Esophagus muscularis mucosa (tissue), 4 donors: ENCODE measurements at places on chromosomes 7 and 10.

DNA sequence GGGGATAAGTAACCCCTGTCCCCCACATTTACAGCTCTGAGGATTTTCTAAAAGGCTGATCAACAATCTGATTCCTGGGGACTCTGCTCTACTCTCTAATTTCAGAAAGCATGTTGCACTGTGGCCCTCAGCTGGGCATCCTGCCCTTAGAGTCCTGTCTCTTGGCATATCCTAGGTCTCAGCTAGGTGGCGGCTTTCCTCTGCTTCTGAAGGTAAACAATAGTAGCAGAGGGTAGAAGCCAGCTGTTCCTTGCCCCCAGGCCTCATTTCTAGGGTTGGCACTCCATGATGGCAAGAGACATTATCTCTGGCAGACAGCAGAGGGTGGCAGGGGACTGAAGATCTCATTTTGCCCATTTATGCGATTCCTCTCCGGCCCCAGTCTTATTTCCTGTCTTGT lies 77.0 kb downstream of the ADCYAP1R1 start:
- DNase-seq = peak; percentile 90

- DNase-seq = no peak
These were observed 12.0 kb downstream of the ZNF800 start for GRCh38 chr7:127380479-127380878.

- no peak for DNase-seq
These were observed 45.3 kb downstream of the WNT2 start for GRCh38 chr7:117277576-117277975.

DNA sequence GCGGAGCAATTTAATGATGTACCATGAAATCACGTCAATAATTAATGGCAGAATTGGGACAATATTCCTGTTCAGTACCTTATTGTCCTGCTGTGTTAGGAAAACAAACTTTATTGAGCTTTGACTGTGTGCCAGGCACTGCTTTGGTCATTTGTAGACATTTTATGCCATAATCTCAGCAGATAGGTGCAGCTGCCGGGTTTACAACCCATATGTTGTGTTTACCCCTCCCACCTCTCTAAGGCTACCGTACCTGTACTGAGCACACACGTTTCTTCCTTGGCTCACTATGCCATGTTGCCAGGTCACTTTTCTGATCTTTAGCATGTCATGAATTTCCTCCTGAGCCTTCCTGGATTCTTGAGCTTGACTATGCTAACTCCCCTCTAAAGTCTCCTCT lies 422.2 kb downstream of the PHTF2 start:
- DNase-seq = no peak

GRCh38 chr7:101952355-101953247 lies 135.2 kb downstream of the CUX1 start:
- DNase-seq = no peak

DNA sequence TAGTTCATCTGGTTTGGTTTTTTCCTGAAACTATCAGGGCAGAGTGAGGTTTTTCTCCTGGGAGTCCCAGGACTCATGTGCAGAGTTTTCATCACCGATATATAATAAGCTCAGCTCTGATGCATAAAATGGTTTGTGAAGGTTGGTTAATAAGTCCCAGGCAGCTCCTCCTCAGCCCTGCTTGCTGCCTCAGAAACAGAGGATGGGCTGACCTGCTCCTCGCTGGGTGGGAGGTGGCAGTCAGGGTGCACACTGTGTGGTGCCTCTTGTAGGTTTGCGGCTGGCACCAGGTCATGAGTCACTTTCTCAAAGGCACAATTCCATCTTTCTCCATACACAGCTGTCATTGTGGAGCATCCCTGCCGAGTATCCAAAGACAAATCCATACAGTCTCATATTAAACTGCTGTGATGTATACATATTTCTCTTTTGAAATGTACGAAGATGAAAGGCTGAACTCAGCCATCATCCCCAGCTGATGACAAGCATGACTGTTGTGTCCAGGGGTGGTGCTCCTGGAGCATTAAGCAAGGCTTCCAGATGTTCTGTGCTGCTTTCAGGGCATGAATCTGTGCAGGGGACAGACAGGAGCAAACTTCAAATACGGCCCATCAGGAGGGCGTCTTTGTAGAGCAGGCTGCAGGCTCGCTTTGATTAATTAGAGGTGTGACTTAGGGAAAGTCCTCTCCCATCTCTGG lies 125.7 kb upstream of the NPS start:
- DNase-seq = no peak

DNA sequence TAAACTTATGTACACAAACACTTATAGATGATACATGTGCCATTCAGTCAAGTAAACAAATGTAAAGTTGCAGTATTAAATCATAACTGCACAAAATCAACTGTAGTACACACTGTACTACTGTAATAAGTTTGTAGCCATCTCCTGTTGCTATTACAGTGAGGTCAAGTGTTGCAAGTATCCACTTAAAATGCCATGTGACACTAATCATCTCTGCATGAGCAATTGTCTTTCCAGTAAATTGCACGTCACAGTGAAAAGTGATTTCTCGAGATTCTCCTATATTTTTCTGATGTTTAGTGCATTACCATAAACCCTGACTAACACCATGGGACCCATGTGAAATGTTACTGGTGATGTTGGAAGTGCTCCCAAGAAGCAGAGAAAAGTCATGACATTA lies 293.3 kb upstream of the SP4 start:
- DNase-seq = no peak

DNA sequence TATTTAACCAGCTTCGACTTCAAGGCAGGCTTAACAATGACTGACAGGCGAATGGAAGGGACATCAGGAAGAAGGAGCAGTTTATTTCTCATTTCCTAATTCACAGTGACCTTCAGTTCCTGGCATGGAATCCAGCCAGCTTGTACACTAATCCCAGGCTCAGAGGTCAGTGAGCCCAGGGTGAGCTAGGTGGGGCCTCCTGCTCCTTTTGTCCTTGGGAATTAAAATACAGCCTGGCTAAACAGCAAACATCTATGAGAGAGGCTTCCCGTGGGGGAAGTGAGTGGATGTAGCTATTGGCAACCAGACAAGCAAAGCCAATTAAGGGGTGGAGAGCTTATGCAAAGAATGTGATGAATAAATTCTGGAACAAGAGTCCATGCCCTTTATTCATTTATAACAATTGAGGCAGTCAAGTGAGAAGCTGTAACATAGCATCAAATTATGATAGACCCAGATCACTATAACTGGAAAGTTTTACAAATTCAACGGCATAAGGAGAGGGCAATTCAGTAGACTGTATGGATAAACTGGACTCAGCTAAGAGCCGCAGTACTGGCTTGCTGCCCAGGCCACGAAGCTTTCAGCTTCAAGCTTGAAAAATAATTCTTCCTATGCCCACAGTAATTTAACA lies 57.1 kb downstream of the STK17A start:
- DNase-seq = no peak

GRCh38 chr10:124935946-124936345 lies 6.0 kb upstream of the ZRANB1 start:
- DNase-seq = no peak

DNA sequence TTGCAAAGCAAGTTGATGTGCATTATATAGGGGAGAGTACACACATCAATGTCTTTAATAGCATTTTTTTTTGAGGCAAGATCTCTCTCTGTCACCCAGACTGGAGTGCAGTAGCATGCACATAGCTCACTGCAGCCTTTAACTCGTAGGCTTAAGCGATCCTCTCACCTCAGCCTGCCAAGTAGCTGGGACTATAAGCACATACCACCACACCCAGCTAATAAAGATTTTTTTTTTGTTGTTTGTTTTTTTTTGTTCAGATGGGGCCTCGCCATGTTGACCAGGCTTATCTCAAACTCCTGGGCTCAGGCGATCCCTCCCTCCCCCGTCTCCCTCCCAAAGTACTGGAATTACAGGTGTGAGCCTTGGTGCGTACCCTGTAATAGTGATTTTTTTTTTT lies 1.5 kb downstream of the UMAD1 start:
- no peak for DNase-seq

DNA sequence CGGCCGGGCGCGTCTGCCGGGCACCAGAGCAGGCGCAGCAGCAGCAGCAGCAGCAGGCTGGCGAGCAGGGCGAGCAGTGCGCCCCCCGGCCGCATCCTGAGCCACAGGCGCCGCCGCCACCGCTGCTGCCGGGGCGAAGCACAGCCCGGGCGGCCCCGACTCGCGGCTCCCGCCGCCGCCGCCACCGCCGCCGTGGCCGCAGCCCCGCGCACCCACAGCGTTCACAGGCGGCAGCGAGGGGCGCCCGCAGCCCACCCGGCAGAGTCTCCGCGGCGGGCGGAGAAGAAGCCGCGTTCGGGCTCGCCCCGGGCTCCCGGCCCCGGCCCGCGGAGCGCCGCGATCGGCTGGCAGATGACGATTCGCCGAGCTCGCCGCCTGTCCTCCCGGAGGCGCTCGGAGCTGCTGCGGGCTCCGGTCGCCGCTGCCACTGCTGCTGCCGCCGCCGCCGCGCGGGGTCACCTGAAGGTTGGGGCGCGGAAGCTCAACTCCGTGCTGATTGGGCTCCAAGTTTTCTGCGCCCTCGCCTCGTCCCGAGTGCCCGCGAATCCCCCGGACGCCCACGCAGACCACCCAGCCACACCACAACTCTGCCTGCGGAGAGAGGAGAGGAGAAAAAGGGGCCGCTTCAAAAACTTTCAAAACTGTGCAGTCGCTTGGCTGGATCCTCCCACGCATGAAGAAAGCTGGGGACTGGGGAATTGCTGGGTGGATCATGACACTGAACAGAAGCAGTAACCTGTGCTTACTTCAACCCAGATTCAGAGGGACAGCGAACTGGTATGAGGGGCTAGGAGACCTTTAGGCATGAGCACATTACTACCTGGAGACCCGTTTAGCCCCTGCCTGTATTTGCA lies at the start of gene ST8SIA6:
Gene ST8SIA6 (minus strand): TSS at position 435 of the 854 bp plus-strand sequence. CDS start 340 bp downstream, at position 95.
- no peak for DNase-seq

- DNase-seq = no peak
These were observed 21.9 kb upstream of the SEMA3A start for GRCh38 chr7:84216472-84216871.

GRCh38 chr7:2541291-2542010 lies 13.9 kb downstream of the BRAT1 start:
- DNase-seq = no peak

- no peak for DNase-seq
These were observed 68.9 kb upstream of the ST8SIA6 start for GRCh38 chr10:17523246-17523753.

GRCh38 chr7:69564454-69565417 lies 33.5 kb upstream of the AUTS2 start:
- no peak for DNase-seq

GRCh38 chr7:140645166-140645900 lies 4.7 kb upstream of the DENND2A start:
- no peak for DNase-seq

DNA sequence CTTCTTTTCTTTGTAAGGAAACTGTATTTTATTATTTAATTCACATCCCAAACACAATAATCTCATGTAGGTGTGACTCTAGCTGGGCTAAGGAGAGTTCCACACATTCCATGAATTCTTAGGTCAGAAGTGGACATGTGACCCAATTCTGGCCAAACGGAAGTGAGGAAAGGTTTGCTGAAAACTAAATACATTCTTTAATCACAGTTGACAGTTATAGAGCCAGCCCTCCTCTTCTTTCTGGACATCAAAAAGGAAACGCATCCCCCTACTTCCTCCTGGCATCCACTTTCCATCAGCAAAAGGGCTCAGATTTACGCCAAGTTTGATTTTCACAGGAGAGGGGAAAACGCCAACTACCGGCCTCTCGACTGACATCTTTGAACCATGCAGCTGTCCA lies 774.4 kb upstream of the POM121L12 start:
- DNase-seq = peak; percentile 78

GRCh38 chr7:102292813-102293798 lies 6.4 kb downstream of the SH2B2 start:
- no peak for DNase-seq

DNA sequence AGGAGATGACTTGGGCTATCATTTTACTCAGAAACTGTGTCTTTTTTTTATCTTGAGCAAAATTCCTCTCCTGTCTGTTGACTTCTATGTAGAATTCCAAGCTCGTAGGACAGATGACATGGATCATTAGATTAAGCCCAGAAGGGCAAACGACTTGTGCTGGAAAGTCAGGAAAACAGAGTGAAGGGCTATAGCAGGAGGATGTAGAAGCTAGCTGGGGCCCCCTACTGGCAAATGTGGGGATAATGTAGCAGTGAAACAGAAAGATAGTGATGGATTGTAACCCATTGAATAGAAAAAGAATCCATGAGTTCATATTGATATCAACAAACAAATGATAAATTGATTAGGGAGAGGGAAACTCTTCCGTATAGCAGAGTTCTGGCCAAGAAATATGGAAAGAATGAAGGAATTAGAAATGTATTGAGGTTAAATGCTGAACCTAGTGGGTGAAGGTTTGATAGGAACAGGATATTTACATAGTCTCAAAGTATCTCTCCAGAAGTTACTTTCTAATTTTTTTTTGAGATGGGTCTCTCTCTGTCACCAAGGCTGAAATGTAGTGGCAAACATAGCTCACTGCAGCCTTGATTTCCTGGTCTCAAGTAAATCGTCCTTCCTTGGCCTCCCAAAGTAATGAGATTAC lies 103.6 kb downstream of the LYZL1 start:
- DNase-seq = peak; percentile 31

DNA sequence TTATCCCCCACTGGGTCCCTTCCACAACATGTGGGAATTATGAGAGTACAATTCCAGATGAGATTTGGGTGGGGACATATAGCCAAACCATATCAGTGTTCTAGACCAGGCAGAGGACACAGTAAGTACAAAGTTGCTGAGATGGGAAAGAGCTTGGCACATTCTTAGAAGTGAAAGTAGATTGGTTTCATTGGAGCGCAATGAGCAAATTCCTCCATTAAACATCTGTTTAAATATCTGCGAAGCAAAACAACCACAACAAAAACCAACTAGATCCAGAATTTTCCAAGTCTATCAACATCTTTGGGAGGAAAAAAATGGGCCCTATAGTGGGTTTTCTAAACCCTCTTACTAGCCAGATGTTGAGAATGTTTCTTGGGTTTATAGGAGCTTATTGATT lies 80.0 kb upstream of the STEAP1B start:
- DNase-seq = no peak

DNA sequence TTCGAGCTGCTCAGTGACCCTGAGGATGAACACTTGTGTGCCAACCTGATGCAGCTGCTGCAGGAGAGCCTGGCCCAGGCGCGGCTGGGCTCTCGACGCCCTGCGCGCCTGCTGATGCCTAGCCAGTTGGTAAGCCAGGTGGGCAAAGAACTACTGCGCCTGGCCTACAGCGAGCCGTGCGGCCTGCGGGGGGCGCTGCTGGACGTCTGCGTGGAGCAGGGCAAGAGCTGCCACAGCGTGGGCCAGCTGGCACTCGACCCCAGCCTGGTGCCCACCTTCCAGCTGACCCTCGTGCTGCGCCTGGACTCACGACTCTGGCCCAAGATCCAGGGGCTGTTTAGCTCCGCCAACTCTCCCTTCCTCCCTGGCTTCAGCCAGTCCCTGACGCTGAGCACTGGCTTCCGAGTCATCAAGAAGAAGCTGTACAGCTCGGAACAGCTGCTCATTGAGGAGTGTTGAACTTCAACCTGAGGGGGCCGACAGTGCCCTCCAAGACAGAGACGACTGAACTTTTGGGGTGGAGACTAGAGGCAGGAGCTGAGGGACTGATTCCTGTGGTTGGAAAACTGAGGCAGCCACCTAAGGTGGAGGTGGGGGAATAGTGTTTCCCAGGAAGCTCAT lies 1.1 kb downstream of the DDIT4 start:
- DNase-seq = no peak
